Sigmoid colon (tissue), 7 donors: ENCODE measurements at places on chromosomes 12 and 14. TPM values are rescaled to one million over a fixed set of nuclear protein-coding genes. Genes with fewer than 3 reads are reported as not detected.

- no peak for DNase-seq
These were observed 47.7 kb downstream of the CIT start for GRCh38 chr12:119829439-119829838.

MYO1H gene
- total RNA-seq: not detected

- DNase-seq: no peak
These were observed 34.4 kb downstream of the TTC7B start for GRCh38 chr14:90781876-90782275.

DNA sequence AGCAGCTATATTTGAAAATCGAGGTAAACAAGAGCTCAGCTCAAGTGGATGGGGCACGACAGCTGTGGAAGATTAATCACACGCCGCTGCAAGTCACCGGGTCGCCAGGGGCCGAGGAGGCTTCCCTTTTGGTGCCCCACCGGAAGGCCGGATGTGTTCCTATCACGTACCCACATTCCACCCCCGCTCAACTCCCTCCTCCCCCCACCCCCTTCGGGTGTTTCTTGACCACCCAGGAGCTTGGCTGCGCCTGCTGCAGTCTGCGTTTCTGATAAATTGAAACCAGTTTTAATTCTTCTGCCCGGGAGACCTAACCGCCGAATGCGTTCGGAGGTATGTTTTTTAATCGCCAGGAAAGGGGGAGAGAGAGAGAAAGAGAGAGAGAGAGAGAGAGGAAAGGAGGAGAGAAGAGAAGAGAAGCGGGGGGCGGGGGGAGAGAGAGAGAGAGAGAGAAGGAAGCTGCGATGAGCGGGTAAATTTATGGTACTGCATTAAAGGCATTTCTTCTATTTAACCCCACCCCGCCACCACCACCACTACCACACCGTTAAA lies 1.8 kb downstream of the SLC8A3 start:
- no peak for DNase-seq

- no peak for DNase-seq
These were observed 294.4 kb downstream of the AKAP6 start for GRCh38 chr14:32623300-32624093.
